ENCODE measurements at places on chromosomes 16 and 17.
A peak's percentile ranks its signal among the peaks of the same experiment; 100 is the strongest.

- DNase-seq, result peak; percentile 66
Measured at GRCh38 chr17:76968707-76969597, 100.7 kb downstream of the MGAT5B start.

DNA sequence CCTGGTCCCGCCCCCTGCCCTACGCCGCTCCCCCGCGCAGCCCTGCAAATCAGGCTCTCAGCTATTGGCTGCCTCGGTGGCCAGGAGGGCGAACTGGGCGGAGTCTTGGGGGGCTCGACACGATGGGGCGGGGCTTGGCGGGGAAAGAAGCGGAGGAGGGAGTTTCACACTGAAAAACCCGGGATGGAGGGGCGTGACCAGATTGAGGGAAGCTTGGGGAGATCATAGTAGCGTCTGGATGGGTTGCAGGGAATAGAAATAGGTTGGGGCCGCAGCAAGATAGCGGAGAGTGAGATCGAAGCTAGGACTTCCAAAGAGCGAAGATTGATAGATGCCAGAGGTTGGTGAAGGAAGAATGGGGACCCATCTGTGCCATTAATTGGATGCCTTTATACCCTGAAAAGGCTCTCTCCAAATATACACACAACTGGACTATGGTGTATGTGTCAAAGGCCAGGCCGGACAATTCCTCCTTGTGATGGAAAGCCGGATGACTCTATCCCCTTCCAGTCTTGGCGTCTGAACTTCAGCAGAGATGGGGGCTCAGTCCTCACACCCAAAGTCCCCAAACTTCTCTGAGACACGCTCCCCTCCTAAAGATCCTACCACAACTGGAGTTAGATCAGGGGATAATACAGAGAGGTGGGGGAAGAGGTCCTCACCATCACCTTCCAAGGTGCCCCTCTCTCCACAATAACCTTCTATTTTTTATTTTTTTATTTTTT lies 376 bp upstream of the STAC2 start:
- DNase-seq, result peak; percentile 39

GRCh38 chr17:77034677-77035424 lies 105.9 kb upstream of the SEC14L1 start:
- no peak for DNase-seq

DNA sequence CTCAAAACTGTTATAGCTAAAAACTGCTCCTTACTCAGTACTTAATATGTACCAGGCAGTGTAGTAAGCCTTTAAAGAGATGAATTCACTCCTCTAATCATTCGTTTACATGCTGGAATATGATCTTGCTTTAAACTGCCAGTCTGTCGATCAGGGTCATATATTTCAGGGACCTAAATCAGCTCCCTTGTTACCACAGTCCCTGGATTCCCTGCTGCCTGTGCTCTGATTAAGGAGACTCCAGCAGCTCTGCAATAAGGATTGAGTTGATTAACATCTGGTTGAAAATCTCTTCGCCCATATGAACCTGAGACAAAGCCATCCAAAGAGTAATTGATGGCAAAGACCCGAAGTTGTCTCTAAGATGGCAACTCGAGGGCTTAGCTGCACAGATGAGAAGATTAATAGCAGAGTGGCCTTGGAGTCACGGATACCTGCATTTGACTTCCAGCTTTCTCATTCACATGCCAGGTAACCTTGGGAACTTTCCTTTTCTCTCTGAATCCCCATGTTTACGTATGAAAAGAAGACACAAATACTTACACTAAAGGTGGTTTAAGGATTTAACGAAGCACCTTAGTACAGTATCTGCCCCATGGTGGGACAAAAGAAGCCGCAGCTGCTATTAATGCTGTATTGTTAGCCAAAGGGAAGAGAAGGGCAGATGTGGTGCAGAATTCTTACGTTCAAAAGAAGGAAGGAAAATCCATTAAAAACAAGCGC lies 68.2 kb downstream of the VAT1L start:
- DNase-seq, result no peak

DNA sequence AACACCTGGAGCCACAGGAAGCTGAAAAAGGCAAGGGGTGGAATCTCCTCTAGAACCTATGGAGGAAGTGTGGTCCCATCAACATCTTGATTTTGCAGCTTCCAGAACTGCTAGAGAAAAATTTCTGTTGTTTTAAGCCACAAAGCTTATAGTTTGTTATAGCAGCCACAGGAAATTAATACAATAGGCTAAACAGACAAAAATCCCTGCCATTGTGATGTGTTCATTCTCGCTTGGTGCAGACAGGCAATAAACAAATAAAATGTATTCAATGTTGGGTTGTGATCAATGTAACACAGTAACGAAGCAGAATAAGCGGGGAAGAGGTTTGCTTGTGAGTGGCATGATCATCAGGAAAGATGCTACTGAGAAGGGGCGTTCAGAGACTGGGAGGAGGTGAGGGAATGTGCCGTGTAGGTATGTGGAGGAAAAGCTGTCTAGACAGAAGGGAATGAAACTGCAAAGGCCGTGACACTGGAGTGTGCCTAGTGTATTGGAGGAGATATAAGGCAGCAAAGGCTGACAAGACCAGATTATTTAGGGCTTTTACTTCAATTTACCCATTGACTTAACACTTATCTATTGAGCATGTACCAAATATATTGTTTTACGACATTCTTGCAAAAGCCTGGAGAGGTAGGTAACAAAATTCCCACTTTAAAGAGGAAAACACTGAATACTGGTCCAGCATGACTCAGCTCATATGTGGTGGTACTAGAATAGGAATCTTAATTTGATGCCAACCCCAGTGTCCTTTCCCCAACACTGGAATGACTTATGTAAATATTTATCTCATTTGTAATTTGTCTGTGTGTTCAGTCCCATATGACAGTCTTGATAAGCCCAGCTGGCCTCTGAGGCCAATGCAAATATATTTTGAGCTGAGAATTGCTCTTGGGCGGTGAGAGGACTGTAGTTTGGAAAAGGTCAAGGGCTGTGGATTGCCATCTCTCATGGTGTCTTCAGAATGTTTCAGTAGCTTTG lies 375.9 kb downstream of the CDH13 start:
- no peak for DNase-seq

GRCh38 chr16:73565263-73565662 lies 517.3 kb upstream of the ZFHX3 start:
- no peak for DNase-seq

- no peak for DNase-seq
Measured at GRCh38 chr16:87245511-87245910, 71.7 kb downstream of the C16orf95 start.

DNA sequence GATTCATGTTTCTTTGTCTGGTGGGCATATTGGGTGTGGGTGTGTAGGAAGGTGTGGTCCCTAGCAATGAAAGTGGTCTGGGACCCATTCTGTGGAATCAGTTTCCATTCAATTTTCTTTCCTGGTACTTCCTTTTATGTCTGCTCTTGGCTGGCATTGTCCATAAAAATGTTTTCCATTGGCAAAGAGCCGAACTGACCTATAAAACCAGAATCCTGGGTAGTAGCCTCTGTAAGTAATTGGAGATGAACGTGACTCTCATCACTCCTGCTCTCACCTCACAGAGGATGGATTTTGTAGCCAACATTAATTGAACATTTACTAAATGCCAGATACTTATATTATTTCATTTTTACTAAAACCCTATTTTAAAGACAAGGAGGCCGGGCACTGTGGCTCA lies 66.5 kb upstream of the IRX3 start:
- no peak for DNase-seq

GRCh38 chr16:53234836-53235235 lies 180.0 kb downstream of the CHD9 start:
- DNase-seq, result no peak

- DNase-seq, result no peak
Measured at GRCh38 chr17:35742896-35743477, 10.1 kb downstream of the GAS2L2 start.
